ENCODE measurements at places on chromosomes 11 and 22.

DNA sequence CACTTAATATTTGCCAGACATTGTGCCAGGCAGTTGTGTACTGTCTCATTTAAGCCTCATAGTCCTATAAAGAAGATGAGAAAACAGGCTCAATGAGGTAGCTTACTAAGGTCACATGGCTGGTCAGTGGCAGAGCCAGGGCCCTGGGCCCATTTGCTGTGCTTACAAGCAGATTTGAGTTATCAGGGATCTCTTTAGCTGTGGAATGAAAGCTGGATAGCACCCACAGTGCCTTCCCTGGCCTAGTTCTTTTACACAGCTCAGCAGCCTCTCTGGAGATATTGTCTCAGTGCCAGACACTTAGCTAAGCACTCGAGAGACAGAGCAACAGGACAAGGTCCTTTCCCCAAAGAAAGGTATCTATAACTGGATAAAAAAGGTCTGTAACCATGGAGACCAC is 6.1 kb downstream of the TMEM86A start:
- DNase-seq: no peak

DNA sequence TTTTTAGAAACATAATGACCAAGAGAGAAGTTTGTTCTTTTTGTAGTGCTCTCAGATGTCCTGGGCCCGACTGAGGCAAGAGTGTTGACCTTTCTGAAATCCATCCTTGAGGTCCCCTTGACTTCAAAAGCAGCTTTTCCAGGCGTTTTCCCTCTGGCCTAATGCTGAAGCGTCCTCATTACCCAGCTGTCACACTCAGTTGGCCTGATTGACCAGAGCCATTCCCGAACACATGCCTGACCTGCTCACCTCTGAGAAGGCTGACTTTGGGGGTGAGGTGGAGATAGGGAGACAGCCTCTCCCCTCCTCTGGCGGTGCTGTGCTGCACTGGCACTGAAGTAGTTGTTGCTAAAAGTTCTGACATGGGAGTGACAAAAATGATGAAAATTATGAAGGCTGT is 66.9 kb downstream of the ALX4 start:
- no peak for DNase-seq

DNA sequence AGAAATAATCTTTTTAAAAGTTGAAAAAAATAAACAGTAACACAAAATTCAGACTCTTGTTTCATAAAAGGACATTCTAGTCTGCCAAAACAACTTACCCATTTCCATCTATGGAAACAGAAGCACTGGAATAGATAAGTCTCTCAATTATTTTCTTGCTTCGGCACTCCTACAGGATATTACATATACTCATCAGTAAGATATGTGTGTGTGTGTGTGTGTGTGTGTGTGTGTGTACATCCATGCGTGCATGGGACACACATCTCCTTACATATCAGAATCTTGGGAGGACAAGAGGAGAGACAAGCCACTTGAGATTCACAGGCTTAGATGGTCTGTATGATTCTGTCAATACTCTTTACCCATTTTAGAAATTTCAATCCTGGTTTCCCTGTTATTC is 144.6 kb downstream of the ATG16L2 start:
- no peak for DNase-seq

DNA sequence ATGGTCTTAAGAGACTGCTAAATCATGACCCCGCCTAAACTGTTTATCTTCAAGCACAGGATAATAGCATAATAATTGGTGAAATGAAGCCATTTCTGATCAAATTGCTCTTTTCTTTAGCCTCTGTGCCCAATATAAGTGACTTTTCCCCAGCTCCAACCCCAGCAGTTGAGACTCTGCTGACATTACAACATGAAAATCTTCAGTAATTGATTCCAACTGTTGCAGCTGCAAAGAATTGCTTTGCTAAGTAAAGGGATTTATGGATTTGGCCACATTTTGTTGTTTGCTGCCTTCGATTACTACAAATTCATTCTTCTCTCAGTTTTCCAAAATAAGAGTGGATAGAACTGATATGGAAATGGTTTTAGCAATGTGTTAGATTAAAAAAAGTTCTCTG is 576.7 kb upstream of the LRRC4C start:
- no peak for DNase-seq

GRCh38 chr22:28909375-28909774 is 26.0 kb downstream of the ZNRF3 start:
- DNase-seq: no peak

GRCh38 chr11:93849751-93850593 is 446 bp downstream of the VSTM5 start:
- no peak for DNase-seq

DNA sequence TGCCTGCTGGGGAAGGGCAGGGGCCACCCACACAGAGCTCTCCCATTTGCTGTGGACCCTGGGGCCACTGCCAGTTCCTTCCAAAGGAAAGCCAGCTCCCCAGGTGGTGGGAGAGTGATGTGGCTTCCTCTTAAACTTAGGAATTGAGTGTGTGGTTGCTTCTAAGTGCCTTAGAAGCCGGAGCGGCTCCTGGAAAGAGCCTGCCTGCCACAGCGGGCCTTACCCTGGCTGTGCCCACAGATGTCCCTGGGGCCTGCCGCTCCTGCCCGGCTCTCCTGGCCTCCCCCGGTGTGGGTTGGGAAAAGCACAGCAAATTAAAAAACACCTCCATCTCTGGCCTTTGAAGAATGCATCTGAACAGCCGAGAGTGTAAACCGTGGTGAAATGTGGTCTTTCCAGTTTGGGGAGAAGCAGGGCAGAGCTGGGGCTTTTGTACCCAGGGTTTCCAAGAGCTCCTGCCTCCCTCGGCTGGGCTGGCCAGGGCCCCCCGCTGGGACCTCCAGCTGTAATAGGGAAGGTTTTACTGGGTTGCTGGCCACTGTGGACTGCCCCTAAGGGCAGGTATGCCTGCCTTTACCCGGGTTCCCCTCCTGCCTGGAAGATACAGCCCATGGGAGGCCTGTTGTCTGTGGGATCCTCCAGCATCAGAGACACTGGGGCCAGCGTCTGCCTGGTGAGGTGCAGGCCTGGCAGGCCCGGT is 30.2 kb downstream of the LRP5 start:
- no peak for DNase-seq

Measured in Kasumi-1 (cell line).